Right renal pelvis (tissue), 4 donors: ENCODE measurements at places on chromosomes 4 and X. TPM values are rescaled to one million over a fixed set of nuclear protein-coding genes. Genes with fewer than 3 reads are reported as not detected.

GRCh38 chr4:2497324-2497723, 28.4 kb downstream of the RNF4 start:
- DNase-seq = no peak

DNA sequence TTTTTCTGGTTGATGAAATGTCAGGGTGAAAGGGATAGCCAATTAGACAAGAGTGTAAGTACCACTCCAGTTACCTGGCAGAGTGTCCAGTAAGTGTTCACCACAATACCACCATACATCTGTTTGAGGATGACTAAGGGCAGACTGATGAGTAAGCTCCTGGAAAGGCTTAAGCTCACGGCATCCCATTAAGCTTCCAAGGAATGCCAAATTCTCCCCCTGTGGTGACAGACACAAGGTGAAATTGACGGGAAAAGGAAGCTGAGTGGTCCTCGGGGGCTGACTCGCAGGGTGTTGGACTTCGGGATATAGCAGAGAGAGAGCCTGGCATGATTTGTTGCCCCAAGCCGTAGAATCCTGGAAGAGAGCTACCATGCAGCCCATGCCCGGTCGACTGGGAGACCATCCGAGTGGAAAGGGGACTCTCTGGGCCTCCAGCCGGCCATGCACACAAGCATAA, 7.6 kb upstream of the BST1 start:
- DNase-seq = no peak

ITIH6 gene
- 0.06 TPM for polyA plus RNA-seq

DNA sequence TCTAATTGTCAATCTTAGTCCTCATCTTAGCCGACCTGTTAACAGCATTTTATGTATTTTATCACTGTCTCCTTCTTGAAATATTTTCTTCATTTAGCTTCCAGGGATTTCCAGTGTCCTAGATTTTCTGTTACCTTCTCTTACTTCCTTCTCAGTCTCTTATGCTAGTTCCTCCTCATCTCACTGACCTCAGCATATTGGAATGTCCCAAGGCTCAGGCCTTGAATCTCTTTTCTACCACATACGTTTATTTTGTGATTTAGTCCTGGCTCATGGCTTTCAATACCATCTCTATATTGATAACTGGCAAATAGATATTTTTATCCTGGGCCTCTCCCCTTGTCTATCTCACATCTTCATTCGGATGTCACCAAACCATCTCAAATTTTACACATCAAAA, 61.1 kb downstream of the IQCM start:
- DNase-seq = no peak

GRCh38 chr4:16124232-16124631, 40.4 kb upstream of the PROM1 start:
- no peak for DNase-seq

VCX2 gene
- polyA plus RNA-seq = not detected

DNA sequence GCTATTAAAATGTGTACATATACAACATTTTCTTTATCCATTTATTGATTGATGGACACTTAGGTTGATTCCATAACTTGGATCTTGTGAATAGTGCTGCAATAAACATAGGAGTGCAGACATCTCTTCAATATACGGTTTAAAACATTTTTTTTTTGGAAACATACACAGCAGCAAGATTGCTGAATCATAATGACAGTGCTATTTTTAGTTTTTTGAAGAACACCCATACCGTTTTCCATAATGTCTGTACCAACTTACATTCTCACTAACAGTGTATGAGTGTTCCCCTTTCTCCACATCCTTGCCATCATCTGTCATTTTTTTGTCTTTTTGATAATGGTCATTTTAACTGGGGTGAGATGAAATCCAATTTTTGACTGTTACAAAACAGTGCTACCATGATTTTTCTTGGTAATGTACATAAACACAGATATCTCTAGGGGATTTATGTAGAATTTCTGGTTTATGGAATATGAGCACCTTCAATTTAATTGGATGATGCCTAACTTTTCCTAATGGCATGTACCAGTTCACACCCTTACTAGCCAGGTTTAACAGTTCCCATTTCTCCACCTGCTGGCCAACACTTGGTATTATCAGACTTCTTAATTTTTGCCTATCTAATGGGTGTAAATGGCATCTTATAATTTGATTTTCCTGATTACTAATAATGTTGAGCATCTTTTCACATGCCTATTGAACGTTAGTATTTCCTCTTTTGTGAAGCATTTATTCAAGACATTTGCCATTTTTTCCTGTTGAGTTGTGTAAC, 21.0 kb upstream of the TMSB15B start:
- DNase-seq = no peak

FGF2 gene
- 10.0 TPM for polyA plus RNA-seq

DNA sequence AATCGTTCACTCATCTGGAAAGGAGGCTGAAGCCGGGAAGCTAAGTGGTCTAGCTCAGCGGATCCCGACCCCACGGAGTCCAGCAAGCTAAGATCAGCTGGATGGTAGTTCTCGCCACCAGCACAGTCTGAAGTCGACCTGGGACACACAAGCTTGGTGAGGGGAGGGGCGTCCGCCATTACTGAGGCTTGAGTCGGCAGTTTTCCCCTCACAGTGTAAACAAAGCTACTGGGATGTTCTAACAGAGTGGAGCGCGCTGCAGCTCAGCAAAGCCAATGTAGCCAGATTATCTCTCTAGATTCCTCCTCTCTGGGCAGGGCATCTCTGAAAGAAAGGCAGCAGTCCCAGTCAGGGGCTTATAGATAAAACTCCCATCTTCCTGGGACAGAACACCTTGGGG, 555.4 kb downstream of the BCOR start:
- no peak for DNase-seq

DNA sequence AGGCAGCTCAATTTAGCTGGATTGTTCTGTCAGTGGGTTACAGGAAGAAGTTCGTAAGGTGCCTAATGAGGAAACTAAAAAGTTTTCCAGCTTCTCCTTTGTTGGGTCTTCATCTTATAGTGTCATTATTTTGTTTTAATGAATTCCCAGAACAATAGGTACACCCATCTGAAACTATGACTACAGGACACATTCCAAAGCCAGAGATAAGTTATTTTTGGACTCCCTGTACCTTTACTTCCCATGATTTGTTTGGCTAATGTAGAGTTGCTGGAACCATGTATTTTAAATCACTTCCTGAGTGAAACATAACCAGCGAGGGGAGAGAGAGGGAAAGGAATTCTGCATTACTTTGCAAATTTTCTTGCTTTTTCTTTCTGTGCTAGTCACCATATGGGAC, 114.0 kb downstream of the CLCN5 start:
- no peak for DNase-seq

DNA sequence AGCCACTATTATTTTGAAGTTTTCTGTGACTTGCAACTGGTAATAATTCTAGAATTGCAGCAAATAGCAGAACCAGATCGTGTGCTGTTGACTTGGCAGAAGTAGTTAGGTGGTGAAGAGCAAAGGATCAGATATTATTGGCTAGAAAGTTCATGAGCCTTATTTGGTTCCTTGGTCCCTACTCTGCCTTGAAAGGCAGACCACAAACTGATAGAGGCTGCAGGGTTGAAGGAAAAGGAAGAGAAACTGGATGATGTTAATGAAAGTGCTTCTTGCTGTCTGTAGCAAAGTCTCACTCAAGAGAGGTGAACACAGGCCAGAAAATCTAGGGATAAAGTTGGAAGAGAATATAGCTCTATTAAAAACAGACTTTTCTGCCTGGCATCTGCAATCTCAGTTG, 41.2 kb upstream of the RNF150 start:
- no peak for DNase-seq

GRCh38 chr4:309807-310206, 4.5 kb upstream of the ZNF732 start:
- no peak for DNase-seq

GRCh38 chr4:121712001-121712651, 15.3 kb upstream of the ANXA5 start:
- no peak for DNase-seq

GRCh38 chrX:153706799-153707198, 17.4 kb downstream of the BCAP31 start:
- no peak for DNase-seq

DNA sequence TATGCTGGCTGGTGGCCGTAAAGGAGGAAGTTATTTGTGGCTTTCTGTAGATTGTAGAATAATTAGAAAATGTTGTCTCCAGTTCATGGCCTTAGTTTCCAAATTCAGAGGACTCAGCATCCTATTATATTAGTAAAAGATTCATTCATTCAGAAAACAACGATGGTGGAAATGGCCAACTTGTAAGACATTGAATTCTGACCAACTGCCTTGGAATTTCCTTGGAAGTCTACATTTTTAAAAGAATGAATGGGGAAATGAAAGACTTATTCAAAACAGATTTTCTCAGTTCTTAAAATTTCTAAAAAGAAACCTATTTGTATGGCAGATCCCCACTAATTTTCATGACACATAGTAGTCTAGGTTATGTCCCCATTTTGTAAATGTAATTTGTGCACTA, 561.5 kb downstream of the ANKRD50 start:
- DNase-seq = no peak

- DNase-seq = no peak
These were observed 79.1 kb downstream of the AMOT start for GRCh38 chrX:112761242-112762207.
